ENCODE measurements at places on chromosomes 3 and 15. TPM values are rescaled to one million over a fixed set of nuclear protein-coding genes. Genes with fewer than 3 reads are reported as not detected.

- DNase-seq: no peak
These were observed 71.9 kb upstream of the CHRNB4 start for GRCh38 chr15:78712797-78713515.

GRCh38 chr15:98850961-98851572 lies 156.5 kb downstream of the PGPEP1L start:
- peak; percentile 93 for DNase-seq

The PIF1 gene
- 20.9 TPM for total RNA-seq

DNA sequence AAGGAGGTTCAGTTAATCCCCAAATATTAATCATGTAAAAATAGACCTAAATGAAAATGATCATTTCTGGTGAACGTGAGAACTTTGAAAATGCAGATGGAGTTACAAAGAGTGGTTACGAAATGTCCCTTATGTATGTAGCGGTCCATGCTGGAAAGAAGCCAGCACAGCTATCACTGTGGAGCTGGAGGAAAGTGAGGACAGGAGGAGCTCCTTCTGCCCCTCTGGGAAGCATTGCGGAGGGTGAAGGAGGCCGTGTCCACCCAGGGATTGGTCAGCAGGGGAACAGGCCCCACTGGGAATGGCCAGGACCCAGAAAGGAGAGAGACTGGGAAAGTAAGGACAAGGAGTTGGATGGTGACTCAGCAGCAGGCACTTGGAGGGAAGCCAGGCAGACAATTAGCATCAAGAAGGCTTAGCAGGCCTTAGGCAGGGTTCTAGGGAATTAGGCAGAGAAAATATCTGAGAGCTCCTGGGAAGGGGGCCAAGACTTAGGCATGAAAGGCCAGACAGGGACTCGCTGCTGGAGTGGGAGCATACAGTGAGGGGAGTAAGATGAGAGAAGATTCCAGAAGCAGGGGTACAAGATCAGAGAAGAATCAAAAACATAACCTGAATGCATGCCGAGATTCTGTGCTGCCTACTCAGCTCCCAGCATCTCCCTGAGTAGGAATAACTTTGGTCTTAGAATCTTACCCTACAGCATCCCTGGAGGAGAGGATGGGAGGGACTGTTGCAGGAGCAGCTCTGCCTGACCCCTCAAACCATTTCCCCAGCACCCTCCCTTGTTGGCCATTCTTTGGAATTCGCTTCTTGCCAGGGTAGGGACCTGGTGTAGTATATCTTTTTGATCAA lies 171.0 kb upstream of the UMPS start:
- no peak for DNase-seq

DNA sequence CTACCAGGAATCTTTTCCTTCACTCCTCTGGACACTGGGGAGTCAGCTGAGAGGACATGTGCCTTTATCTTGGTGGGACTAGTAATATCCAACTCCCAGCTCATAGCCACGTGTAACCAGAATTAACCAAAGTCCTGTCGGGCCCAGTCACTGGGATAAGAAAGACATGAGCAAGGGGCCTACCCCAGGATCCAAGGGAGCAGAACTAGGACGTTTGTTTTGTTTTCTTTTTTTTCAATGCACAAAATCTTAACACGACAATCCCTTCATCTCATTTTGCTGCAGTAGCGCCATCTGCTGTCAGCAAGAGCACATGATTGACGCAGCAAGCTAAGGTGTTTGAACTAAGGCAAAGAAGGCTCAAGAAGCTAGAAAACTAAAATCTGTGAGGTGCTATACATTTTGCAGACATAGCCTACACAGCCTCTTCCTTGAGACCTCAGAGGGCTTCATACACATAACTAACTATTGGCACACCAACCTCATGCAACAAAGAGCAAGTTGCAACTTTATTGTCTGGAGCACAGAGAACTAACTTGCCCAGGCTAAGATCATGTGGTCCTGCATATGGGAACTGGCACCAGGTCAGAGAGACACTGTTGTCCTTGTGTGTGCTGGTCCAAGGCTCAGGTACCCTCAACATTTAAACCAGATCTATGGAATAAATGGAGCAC lies 43.6 kb downstream of the RLBP1 start:
- peak; percentile 89 for DNase-seq

DNA sequence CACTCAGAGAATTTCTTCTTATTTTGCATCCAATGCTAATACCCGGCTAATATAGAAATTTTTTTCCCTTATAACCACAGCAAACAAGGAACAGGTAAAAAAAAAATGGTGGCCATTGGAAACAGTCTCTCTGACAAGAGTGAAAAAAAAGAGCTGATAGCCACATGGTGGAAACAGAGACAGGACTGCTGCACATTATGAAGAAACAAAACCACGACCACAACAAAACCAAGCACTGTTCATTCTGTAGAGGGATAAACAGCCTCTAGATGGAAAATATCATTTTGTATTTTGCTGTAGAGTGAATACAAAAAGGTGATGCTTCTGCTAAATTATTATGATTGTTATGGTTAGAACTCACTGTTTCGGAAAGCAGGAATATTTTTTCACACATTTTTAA lies 686.2 kb downstream of the NLGN1 start:
- no peak for DNase-seq

GRCh38 chr3:26714485-26714884 lies 91.9 kb downstream of the LRRC3B start:
- DNase-seq: no peak

DNA sequence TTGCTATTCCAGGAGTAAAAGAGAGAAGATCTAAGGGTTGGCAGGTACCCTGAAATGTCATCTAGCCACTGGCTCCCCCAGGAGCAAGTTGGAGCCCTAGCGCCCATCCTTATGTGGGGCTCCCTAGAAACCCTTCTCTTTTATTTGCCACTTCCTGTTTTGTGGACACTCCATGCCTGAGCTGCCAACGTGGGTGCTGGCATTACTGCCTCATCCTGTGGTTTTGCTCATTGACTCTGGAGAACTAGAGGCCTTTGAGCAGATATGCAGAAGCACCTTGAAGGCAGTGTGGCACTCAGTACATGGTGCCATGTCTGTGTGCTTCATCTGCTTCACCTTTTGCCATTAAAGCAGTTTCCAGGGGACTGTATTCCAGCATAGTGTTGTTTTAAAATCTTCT lies 8.1 kb downstream of the EDEM1 start:
- peak; percentile 78 for DNase-seq

GRCh38 chr15:29349196-29349595 lies 79.6 kb upstream of the NSMCE3 start:
- DNase-seq: no peak

- no peak for DNase-seq
These were observed 165.1 kb downstream of the IL5RA start for GRCh38 chr3:2945121-2945520.

The ACP3 gene
- total RNA-seq: not detected

GRCh38 chr15:42404461-42405235 lies 45.3 kb downstream of the CAPN3 start:
- DNase-seq: no peak

GRCh38 chr15:41621200-41622193 lies 38.7 kb upstream of the MGA start:
- DNase-seq: peak; percentile 92

GRCh38 chr15:92077353-92078085 lies 224.0 kb downstream of the SLCO3A1 start:
- peak; percentile 89 for DNase-seq

The SEMA3B gene
- 0.45 TPM for total RNA-seq

- DNase-seq: no peak
These were observed 13.3 kb downstream of the STAC start for GRCh38 chr3:36393563-36393962.

GRCh38 chr15:57555270-57555669 lies 36.4 kb upstream of the MYZAP start:
- no peak for DNase-seq

- no peak for DNase-seq
These were observed 34.7 kb upstream of the GCSAM start for GRCh38 chr3:112167758-112168157.

DNA sequence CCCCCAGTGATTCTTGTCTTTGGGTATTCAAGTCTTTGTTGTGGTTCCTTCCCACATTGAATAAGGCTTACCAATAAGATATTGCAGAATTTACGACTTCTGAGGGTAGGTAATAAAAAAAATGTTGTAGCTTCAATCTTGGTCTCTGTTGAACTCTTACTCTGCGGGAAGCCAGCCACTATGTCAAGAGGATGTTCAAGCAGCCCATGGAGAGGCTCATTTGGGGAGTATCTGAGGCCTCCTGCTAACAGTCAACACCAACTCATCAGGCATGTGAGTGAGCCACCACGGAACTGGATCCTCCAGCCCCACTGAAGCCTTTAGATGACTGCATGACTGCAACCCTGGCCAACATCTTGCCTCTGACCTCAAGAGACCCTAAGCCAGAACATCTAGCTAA lies 3.2 kb upstream of the TBC1D23 start:
- no peak for DNase-seq

GRCh38 chr3:194476784-194477183 lies 10.0 kb downstream of the ATP13A3 start:
- no peak for DNase-seq

The RNU5B-1 gene
- not detected for total RNA-seq

The C3orf49 gene
- total RNA-seq: not detected

The KCNMB3 gene
- total RNA-seq: 0.70 TPM

- no peak for DNase-seq
These were observed 1066.1 kb downstream of the FHIT start for GRCh38 chr3:60185161-60185560.

DNA sequence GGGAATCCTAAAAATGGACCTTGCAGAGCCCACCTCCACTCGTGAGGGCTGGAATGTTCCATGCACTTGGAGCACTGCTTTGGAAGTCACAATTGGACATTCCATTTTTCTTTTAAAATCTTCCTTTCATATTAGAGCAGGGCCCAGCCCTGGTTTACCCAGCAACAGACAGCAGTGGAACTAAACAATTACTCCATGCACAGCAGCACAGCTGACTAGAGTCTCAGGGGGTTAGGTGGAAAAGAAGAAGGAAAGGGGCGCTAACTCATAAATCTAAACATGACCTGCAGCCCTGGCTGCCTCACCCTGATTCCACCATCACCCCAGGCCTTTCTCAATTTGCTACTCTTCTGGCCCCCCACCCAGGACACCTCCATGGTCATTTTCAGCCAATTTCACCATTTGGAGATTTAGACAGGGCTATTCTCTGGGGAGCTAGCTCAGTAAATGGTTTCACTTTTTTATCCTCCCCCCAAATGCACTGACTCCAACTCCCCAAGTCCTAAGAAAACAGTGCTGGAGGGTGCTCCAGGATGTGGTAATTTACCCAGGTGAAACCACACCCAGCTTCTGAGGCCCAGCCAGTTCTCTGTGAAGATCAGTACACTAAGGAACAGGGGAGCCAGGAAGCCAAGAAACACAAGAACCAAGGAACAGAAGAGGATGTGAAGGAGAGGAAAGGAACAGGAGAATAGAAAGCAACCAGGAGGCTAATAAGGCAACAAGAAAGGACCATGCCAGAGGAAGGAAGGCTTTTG lies 1.6 kb upstream of the LRRC31 start:
- DNase-seq: peak; percentile 74

DNA sequence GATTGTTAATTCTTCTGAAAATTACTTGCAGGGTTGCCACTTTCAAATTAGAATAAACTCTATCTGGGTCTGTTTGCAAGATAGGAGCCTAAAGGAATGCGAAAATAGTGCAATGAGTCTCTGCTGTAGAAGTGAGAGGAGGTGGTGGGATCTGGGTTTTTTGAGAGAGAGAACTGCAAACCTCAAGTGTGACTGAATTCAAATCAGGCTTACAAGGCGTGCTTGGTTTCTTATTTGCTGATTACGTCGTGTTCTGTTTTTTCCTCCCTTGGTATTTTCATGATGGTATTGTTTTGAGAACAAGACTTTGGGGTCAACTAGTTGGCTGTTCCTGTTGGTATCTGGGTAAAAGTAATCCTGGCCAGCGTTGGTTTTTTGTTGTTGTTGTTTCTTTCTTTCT lies 490.9 kb upstream of the CFAP20DC start:
- no peak for DNase-seq

DNA sequence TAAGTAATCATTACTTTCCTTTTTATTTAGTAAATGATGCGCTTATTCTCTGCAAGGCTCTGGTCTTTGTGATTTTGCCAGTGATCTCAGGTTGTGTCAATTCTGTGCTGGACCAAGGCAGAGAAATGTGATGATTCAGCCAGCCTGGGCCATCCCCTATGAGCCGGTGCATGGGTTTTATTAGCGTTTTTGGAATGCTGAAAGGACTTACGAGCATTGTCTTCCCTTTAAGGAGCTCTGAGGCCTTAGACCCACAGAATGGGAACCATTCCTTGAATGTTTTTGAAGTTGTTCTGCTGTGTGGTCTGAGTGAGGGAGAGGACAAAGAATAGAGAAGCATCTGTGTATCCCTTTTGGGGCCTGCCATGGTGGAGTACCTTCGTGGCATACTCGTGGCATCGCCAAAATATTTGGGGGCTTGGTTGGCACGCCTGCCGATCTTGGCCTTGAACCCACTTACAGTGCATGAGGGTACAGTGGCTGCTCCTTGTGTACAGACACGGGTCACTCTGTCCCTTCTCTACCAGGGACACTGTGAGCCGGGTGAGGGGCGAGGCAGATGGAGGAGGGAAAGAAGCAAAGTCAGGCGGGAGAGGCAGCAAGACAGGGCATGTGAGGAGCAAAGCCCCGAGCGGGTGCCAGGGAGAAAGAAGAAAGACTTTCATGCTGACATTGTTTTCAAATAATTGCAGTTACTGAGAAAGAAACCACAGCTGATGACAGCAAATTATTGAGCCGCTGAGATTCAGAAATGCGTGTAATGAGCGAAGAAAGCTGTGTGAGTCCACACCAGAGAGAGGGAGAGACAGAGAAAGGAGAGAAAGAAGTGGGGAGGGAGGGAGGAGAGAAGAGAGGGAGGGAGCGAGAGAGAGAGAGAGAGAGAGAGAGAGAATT lies 269.4 kb upstream of the RGMA start:
- DNase-seq: no peak

GRCh38 chr15:59013246-59013873 lies 25.9 kb downstream of the RNF111 start:
- DNase-seq: no peak

The PLCH1 gene
- 0.38 TPM for total RNA-seq

- DNase-seq: no peak
These were observed 828 bp downstream of the U2SURP start for GRCh38 chr3:143002083-143002712.

The CELF6 gene
- total RNA-seq: 0.21 TPM

DNA sequence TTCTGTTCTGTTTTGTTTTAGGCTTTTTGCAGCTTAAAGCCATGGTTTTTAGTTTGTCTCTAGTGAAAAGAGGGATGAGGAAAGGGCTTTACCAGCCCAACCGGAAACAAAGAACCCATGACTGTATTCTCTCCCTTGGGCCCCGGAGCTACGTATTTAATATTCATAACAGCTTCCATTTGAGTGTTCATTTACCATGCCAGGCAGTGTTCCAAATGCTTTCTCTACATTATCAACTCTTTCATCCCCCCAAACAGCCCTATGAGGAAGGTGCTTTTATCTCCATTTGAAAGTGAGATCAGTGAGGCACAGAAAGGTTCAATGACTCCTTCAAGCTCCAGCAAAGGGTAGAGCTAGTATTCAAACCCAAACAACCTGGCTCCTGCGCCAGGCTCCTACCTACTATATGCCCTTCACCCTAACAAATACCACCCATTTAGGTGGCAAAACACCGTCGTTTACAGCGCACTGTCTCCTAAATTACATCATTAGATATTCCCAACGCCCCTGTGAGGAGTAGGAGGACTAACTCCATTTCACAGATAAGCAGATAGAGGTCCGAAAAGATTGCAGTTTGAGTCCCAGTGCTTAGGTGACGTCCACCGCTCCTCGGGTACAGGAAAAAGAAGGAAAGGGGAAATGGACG lies 27.9 kb downstream of the GTPBP8 start:
- peak; percentile 66 for DNase-seq

The TPRG1 gene
- total RNA-seq: 25.9 TPM

- DNase-seq: peak; percentile 92
These were observed 679 bp downstream of the IQGAP1 start for GRCh38 chr15:90388462-90389380.

The WDR5B gene
- total RNA-seq: 4.8 TPM

GRCh38 chr15:101614001-101614585 lies 38.1 kb downstream of the TM2D3 start:
- DNase-seq: no peak

Measured in activated CD4-positive, alpha-beta T cell treated with anti-CD3 and anti-CD28 coated beads, Interleukin-2, amount 10 ng/mL, durations not matched to agents 24 days and 14 days (primary cell).